ENCODE measurements at places on chromosomes 16 and 17. TPM values are rescaled to one million over a fixed set of nuclear protein-coding genes. Genes with fewer than 3 reads are reported as not detected.

- DNase-seq = no peak
These were observed 375 bp downstream of the STUB1 start for GRCh38 chr16:680625-680945.

- DNase-seq = no peak
These were observed 38.1 kb upstream of the PMFBP1 start for GRCh38 chr16:72210072-72210471.

DNA sequence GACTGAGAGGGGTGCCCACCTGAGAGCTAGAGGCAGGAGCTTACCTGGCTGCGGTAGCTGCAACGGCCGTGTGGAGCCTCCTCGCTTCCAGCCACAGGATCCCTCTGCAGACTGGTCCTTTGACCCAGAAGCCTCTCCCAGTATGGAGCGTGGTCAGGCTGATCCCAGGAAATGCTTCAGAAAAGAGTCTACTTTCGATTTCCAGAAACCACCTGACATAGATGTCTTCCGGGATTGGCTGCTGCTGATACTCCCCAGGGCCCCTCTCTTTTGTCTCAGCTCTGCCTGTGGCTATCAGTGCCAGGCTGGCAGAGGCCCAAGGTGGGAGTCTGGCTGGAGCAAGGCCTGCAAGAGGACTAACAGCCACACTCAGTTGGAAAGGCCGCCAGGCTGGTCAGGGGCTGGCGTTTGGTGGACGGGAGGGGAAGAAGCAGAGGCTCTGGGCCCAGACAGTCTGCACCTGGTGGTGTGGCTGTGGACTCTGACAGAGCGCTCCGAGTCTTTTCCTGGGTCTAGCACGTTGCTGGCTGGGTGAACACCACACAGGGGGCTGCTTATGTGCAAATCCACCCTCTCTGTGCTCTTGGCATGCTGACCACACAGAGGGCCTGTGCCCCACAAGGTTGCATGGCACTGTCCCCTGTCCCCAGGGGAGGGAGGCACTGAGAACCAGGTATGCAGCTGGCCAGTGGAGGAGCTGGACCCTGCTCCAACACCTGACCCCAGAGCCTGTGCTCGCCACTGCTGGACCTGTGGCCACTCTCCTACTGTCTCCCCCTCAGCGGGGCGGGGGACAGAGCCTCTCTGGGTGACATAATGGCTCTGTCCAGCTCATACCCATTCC is at the start of gene LGALS3BP:
Gene LGALS3BP, minus strand, starts transcription at position 144 of the 844 bp plus-strand sequence. CDS start 2,732 bp downstream, outside the sequence.
- DNase-seq = peak; percentile 80

- no peak for DNase-seq
These were observed 33.4 kb downstream of the BRD7 start for GRCh38 chr16:50335196-50335958.

DNA sequence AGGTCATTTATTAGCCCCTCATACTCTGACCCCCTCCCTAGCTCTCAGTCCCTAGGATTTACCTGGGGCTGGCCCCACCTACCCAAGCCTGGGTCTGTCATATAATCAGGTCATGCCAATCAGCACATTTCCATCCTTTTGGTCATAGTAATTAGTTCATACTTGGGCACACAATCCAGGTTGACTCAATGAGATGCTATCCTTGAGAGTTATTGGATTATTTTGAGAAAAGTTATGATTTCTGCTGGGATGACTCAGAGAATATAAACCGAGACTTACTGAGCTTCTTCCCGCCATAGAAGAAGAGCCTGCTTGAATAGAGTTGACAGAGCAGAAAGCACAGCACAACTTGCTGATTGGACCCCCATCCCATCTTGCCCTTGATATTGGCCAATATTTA is 331.5 kb downstream of the CBLN1 start:
- no peak for DNase-seq

DNA sequence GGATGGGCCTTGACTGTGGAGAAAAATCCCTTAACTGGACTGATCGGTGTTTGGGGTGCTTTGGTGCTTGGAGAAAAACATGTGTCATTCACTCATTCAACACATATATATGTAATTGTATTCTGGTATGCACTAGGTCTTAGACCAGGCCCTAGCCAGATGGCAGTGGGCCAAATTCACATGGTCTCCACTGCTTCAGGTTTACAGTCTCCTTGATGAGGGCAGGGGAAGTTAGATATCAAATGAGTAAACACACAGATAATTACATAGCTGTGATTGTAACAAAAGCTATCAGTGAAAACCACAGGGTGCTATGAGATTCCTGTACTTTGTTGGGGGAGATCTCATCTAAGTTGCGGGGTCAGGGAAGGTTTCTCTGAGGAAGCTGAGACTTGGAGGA is 78.8 kb downstream of the WWP2 start:
- DNase-seq = no peak

DNA sequence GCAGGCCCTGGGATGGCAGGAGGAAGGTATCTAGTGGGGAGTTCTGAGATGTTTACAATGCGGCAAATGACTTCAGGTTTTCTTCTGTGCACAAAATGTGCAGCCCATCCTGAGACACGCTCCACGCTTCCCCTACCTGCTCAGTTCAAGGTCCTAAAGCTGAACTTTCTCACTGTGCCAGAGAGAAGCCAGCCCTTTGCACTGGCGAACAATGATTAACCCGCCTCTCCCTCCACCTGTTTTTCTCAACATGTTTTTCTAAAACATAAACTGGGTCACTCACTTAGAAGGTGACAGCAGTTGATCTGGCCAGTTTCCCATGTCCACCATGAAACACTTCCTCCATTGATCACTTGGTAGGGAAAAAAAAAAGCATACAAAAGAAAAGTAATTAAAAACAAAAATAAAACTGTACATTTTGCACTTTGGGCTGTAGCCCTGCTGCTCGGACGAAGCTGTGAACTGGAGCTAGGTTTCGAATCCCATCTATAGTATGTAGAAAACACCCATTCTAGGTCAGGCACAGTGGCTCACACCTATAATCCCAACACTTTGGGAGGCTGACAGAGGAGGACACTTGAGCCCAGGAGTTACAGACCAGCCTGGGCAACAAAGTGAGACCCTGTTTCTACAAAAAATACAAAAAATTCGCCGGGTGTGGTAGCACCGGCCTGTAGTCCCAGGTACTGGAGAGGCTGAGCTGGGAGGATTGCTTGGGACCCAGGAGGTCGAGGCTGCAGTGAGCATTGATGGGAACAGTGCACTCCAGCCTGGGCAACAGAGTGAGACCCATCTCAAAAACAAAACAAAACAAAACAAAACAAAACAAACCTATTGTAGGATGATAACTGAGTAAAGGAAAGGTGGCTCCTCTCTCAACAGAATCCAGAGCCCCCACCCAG is 6.1 kb upstream of the G6PC1 start:
- no peak for DNase-seq

DNA sequence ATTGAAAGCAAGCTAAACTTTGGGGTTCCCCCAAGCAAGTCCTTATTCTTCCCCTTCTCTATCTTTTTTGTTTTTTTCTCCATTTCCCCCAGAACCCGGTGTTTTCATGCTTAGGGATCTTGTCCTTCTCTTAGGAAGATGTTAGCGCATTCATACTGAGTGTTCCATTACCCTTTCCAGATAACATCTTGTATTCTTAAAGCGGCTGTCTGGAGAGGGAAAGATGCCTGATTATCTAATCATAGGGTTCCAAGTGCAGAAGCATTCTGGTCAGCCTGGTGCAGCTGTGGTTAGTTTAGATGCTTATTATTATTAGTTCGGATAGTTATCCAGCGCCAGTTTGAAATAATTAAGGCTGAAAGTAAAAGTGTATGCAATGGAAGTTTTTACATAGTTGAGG is 2.0 kb downstream of the TOM1L1 start:
- no peak for DNase-seq

DNA sequence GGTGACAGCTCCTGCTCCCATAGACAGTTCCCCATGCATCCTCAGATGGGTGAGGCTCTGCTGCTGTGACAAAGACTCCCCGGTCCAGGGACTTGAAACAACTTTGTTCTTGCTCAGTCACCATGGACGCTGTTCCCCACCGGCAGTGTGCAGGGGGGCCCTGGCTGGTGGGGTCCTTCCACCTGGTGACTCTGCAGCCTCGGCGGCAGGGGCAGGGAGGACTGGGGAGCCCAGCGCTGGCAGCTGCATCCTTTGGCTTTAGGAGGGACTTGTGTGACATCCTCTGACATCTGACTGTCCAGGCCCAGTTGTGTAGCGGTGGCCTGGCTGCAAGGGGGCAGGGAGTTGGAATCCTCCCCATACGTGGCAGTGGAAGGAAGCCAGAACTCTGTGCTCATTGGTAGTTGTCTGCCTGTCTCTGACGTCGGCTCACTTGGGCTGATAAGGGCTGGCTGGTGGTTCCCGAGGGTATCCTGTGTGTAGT is 107.3 kb downstream of the CMIP start:
- DNase-seq = no peak

DNA sequence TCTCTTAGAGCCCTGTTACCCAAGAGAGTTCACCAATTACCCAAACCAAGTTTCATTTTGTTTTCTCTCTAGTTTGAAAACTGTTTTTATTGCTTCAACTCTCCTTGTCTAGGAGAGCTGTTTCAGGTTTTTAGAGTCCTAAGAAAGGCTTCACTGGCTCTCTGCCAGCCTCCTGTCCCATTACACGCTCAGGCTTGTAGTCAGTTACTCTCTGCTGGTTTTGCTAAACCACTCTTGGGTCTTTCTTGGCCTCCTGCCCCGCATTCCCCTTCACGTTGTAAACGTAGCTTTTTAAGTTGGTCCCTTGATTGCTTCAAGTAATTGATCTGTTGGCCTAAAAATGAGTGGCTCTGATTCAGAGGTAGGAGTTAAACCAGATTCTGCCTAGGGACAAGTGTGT is 529.1 kb downstream of the MAF start:
- peak; percentile 37 for DNase-seq

- DNase-seq = no peak
These were observed 236.3 kb downstream of the KCNJ2 start for GRCh38 chr17:70405492-70406220.

DNA sequence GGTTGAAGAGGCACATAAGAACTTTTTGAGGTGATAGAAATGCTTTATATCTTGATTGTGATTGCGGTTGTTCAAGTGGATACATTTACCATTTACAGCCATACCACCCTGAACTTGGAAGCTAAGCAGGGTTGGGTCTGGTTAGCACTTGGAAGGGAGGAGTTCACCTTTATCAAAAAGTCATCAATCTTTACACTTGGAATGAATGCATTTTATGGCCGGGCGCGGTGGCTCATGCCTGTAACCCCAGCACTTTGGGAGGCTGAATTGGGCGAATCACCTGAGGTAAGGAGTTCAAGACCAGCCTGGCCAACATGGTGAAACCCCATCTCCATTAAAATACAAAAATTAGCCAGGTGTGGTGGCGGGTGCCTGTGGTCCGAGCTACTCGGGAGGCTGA is 9.5 kb upstream of the GJD3 start:
- no peak for DNase-seq

- peak; percentile 70 for DNase-seq
These were observed 2.2 kb downstream of the RAB26 start for GRCh38 chr16:2150418-2151187.

- DNase-seq = no peak
These were observed 45.8 kb upstream of the ATF7IP2 start for GRCh38 chr16:10339777-10340732.

Gene HAS3
- 14.5 TPM for total RNA-seq

Gene ZDHHC7
- total RNA-seq = 21.7 TPM

Gene ANKRD11
- 49.4 TPM for total RNA-seq

Gene LRRC36
- total RNA-seq = 9.5 TPM

Gene ATP5PD
- 69.1 TPM for total RNA-seq

Gene CES1
- total RNA-seq = 0.82 TPM
